ENCODE measurements at places on chromosomes 7 and 10.

- no peak for DNase-seq
These were observed 68.6 kb downstream of the NSUN6 start for GRCh38 chr10:18582803-18583202.

DNA sequence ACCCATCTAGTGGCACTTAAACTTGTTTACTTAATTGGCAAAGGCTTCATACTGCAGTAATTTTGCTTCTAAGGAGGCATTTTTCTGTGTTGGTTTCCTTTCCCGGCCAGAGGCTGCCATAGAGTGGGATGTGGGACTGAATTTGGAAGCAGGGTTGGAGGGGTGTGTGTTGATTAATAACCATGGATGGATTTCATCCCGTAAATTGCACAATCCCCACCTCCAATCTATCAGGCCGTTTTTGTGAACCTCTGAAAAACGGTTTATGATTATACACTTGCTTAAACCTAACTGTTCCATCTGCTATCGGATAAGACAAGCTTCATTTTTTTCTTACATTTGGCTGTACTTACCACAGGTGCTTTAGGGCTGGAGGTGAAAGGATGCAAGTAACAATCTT is 1.3 kb downstream of the TMEM60 start:
- DNase-seq, result no peak

DNA sequence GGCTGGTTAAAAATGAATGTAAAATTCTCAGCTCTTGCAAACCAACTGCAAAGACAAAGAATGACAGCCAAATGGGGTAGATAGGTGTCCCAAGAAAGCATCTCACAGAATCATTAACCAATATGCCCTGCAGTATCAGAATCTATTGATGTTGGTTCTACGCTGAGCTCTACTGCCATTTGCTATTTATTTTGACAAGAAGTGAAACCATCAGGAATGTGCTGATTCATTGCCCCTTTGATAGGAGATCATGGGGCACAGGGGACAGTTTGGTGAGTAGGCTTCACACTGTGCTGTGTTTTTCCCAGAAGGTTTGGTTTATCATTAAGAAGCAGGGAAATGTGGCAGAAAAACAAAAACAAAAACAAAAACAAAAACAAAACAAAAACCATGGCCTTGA is 19.4 kb upstream of the CDC14C start:
- DNase-seq, result no peak

GRCh38 chr10:78194050-78194449 is 160.4 kb downstream of the RPS24 start:
- no peak for DNase-seq

DNA sequence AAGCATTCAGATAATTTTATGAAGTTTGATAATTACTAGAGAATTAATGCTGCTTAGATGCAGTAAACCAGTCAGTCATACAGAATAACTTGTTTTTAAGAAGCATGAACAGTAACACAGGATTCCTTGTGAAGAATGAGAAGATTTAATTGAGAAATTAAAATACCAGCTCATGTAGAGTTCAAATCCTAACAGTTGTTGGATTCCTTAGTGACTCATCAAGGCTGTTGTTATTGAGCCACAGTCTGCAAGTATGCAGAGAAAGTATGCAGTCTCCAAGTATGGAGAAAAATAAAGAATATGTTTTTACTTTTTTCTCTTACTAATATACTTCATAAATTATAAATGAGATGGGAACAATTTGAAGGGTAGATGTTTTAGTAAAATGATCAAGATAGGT is 30.2 kb upstream of the CYP26C1 start:
- peak; percentile 62 for DNase-seq

- DNase-seq, result no peak
These were observed 9.2 kb downstream of the INSIG1 start for GRCh38 chr7:155306673-155307470.

- DNase-seq, result no peak
These were observed 92.5 kb downstream of the KMT2E start for GRCh38 chr7:105106473-105106872.

GRCh38 chr10:25130906-25131305 is 43.9 kb upstream of the GPR158 start:
- no peak for DNase-seq

DNA sequence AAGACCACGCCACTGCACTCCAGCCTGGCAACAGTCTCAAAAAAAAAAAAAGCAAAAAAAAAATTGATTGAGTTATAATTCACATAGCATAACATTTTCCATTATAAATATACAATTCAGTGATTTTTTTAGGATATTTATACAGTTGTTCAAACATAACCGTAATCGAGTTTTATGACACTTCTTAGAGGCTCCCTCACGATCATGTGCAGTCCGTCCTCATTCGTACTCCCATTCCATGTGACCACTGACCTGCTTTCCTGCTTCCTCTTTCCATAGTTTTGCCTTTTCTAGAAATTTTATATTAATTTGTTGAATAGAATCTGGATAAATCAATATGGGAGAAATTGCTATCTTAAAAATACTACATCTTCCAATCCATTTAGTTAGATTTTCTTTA is 45.7 kb downstream of the VTI1A start:
- no peak for DNase-seq

GRCh38 chr10:75779276-75779675 is 347.9 kb downstream of the LRMDA start:
- no peak for DNase-seq

DNA sequence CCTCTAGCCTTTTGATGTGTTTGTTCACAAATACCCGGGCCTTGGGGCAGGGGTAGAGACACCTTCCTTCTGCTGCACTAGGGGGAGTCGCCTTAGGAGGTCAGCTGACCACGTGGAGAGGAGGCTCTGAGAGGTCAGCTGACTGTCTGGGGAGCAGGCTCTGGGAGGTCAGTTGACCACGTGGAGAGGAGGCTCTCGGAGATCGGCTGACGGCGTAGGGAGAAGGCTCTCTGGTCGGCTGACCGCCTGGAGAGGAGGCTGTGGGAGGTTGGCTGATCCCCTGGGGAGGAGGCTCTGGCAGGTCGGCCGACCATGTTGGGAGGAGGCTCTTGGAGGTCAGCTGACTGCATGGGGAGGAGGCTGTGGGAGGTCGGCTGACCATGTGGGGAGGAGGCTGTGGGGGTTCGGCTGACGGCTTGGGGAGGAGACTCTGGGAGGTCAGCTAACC is 59.6 kb upstream of the LYZL1 start:
- no peak for DNase-seq

GRCh38 chr7:19080093-19080492 is 37.3 kb downstream of the TWIST1 start:
- DNase-seq, result no peak

- no peak for DNase-seq
These were observed 28.6 kb downstream of the RPS24 start for GRCh38 chr10:78062296-78062695.

DNA sequence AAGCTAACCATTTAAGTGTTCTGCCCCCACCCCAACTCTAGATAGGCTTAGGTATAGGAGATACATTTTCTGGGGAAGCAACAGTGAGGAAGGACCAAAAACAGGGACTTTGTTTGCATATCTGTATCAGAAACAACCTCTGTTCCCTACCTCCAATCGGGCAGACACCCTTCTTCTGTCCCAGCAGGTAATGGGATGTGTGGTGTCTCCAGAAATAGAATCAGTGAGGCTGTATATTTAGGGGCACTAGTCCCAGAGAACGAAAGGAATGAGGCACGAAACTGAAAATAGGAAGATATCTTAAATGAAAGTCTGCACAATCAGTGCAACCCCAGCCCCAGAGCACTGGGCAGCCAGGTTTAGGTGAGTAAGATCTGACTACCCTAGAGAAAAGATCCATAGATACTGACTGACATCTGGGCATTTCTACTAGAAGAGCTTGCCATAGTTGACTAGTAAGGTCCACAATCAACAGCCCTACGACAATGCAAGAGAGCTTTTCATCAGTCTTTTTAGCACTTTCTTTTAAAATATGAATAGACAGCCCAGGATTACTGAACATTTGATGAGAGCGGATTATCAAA is 28.1 kb downstream of the PLEKHA1 start:
- no peak for DNase-seq

DNA sequence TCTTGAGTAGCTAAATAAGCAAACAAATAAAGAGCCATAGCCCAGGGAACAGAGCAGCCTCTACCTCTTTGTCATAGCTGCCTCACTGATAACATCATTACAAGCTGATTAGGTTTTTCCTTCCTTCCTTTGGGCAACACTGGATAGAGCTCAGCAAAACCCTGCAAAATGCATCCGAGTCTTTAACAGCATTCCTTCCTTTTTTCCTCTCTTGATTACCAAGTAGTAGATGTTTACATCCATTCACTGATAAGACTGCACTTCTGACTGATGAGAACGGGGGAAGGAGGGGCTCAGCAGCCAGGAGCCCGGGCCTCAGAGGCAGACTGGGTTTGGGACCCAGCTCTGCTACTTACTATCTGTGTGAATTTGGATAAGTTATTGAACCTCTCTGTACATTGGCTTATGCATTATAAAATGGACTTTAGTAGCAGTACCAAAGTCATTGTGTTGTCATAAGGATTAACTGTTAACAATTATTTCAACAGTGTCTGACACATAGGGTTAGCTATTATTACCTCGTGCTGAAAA is 214.2 kb downstream of the ANK3 start:
- no peak for DNase-seq

DNA sequence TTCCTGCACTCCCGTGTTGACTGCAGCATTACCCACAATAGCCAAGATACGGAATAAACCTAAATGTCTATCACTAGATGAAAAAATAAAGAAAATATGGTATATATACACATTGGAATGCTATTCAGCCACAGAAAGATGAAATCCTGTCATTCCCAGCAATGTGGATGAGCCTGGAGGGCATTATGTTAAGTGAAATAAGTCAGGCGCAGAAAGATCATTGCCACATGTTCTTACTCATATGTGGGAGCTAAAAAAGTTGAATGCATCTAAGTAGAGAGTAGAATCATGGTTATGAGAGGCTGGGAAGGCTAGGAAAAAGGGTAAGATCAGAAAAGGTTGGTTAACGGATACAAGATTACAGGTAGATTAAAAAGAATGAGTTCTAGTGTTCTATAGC is 219.1 kb upstream of the MKI67 start:
- DNase-seq, result no peak

GRCh38 chr10:71136036-71136721 is 76.2 kb upstream of the UNC5B start:
- DNase-seq, result no peak

DNA sequence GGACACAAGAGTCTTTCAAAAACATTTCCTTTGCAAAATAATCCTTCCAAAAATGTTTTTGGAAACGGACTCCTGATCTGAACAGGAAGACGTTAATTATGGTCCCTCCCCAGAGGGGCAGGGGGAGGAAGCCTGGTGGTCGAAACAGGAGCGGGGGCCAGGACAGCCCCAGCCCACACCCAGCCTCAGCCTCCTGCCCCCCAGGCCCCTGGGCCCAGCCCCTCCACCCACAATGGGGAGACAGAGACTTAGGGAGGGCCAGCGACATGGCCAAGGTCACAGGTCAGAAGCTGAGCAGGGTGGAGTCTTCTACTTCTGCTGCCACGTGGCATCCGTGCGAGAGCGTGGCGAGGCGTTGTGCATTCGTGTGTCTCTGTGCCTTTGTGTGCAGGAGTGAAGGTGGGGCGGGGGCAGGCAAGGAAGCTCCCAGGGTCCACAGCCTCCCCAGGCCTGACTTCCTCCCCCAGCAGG is 14.0 kb upstream of the GRIFIN start:
- no peak for DNase-seq
